Renal cortical epithelial cell (primary cell): ENCODE measurements at places on chromosomes 13 and 19. TPM values are rescaled to one million over a fixed set of nuclear protein-coding genes. Genes with fewer than 3 reads are reported as not detected.

The PDX1 gene
- total RNA-seq = not detected in 2 replicates

The GSX1 gene
- total RNA-seq = not detected in 2 replicates

The ZNF98 gene
- 0.17 and 0.55 TPM in 2 replicates for total RNA-seq

The CBARP gene
- 0.87 and 4.3 TPM in 2 replicates for total RNA-seq

The ZNF83 gene
- 68.8 and 165 TPM in 2 replicates for total RNA-seq

The OR4F17 gene
- total RNA-seq = not detected in 2 replicates

The FGF9 gene
- 0.52 and 3.6 TPM in 2 replicates for total RNA-seq

The TEX101 gene
- not detected in 2 replicates for total RNA-seq
